CD4-positive, alpha-beta T cell treated with Interferon alpha-2 for 1 hour (primary cell): ENCODE measurements at places on chromosomes 3 and 15.

GRCh38 chr3:60421749-60422446 is 829.4 kb downstream of the FHIT start:
- no peak for DNase-seq

- no peak for DNase-seq
Measured at GRCh38 chr3:188006726-188007393, 147.1 kb upstream of the LPP start.

- no peak for DNase-seq
Measured at GRCh38 chr3:187208159-187208558, 10.9 kb downstream of the RTP1 start.

GRCh38 chr3:8702560-8702959 is 31.0 kb upstream of the CAV3 start:
- DNase-seq, result no peak

- DNase-seq, result no peak
Measured at GRCh38 chr15:61076598-61077170, 152.4 kb downstream of the RORA start.

GRCh38 chr3:19190126-19190525 is 41.8 kb downstream of the KCNH8 start:
- no peak for DNase-seq

DNA sequence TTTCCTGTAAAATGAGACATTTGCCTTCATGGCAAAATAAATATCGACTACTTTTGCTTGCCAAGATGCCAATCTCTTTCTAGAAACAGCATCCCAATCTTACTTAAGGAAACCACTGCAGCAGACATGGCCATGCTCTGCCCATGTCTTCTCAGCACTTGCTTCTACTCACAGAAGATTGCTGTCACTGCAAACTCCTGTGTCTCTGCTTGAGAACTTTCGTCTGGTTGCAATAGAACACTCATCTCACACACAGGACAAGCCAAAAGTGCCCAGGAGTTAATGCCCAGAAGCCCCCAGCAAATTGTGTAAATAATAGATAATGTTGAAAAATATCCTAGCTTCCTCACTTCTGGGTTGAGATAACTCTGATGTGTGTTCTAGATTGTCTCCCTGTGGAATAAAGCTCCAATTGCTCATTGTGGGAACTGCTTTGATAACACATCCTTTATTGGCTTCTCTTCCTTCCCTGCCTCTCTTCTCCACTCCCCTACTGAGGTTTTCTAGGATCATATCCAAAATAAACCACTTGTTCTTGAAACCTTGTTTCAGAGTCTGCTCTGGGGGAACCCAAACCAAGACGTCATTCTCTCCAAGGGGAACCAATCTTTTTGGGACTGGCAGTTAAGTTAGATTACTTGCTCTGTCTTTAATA is 156.3 kb upstream of the STRIT1 start:
- DNase-seq, result no peak

GRCh38 chr15:55991802-55992768 is 1.3 kb downstream of the NEDD4 start:
- no peak for DNase-seq

DNA sequence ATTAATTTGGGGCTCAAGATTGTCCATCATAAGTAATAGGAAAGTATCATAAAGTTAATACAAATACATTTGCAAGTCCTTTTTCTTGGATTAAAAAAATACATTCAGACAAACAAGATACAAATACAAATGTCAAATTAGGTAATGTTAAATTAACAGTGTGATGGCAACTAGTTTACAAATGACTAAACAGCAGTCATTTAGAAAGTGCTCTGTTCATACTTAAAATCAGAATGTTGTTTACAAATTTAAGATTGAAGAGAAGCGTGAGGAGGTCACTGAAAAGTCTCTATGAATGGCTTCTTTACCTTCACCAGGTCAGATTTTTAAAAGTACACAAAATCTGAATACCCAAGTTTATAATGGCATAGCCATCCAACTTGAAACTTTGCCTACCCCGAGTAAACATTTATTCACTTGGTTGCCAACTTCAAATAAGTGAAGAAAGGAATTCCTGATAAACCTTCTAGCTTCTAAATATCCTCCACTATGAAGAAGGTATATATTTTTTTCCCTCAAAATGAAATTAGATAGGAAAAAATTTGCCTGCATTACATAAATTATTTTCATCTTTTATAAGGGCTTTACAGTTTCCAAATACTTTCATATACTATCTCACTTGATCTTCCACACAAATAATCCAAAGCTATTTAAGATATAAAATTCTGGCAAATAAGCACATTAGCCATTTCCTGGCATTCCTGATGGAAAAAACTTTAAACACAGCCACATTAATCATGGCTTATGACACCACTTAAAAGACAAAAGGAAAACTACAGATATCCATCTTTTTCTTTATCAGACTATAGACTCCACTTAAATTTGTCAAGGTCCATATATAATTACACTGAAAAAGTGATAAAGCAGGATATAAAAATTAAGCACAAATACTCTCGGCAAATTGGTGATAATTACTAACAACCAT is 11.5 kb upstream of the NEK10 start:
- no peak for DNase-seq

- no peak for DNase-seq
Measured at GRCh38 chr15:41284427-41285177, 47.8 kb downstream of the OIP5 start.

DNA sequence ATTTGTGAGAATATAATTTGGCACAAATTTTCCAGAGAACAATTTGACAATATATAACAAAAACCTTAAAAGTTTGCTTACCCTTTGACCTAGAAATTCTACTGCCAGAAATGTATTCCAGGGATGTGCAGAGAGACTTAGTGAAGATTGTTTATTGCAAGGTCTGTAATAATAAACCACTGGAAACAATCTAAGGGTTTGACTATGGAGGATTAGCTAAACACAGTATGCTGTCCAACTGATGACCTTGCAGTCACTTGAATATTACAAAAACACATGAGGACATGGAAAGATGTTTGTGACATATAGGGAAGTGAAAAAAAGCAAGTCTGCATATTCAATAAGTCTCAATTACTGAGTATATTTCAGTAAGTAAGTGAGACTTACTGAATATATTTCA is 48.1 kb upstream of the CDV3 start:
- no peak for DNase-seq

GRCh38 chr15:70761931-70762468 is 1.4 kb downstream of the UACA start:
- no peak for DNase-seq

DNA sequence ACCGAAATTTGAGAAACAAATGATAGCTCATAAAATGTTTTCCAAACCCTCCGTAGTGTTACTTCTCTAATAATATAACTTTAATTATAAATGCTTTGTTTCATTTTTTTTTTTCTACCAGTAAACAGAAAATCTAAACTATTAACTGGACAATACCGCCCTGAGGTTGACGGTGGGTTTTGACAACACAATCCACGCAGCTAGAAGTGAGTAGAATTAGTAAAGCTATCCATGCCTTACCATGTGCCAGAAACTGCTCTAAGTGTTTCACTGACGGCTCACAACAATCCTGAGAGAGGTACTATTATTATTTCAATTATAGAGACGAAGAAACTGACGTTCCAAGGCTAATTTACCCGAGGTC is 410 bp downstream of the NDUFAF1 start:
- DNase-seq, result no peak

DNA sequence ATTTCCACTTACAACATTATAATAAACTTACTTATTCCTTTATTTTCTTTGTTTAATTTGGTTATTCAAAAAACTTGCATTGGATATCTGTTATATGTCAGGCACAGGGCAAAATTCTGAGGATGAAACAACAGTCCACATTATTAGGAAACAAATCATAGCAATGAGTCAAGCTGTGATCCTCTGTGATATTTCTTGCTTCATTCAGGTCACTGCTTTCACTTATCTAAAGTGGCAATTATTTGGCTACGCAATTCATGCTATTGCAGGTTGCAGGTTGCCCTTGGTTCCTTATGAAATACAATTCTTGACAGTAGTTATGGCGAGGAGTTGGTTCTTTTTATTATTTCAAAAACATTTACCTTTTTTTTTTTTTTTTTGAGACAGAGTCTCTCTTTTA is 66.4 kb upstream of the CNTN6 start:
- no peak for DNase-seq

- DNase-seq, result no peak
Measured at GRCh38 chr15:78654272-78654671, 13.3 kb upstream of the CHRNB4 start.

DNA sequence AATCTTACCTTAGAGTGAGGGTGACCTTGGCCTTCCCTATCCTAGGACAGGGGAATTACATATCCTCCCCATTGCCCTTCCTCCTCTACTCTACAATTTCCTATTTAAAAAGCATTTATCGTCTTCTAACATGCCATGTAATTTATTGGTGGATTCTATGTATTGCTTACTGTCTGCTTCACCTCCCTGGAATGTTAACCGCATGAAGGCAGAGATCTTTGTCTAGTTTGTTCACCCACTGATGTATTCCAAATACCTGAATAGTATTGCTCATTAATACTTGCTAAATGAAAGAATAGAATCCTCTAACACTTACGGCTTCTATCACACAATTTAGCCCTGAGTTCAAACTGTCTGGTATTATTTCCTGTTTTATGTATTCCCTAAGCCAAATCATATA is 68.6 kb downstream of the PPARG start:
- DNase-seq, result no peak

GRCh38 chr15:71526060-71526820 is 284.1 kb upstream of the NR2E3 start:
- no peak for DNase-seq

GRCh38 chr3:171967137-171967783 is 72.1 kb upstream of the FNDC3B start:
- peak; percentile 35 for DNase-seq

GRCh38 chr3:77816366-77816765 is 776.5 kb downstream of the ROBO2 start:
- DNase-seq, result no peak

GRCh38 chr3:71784914-71785531 is at the start of gene PROK2:
PROK2 (minus strand) TSS chr3:71785148; CDS start chr3:71785052, 96 bp downstream.
- DNase-seq, result no peak
